ENCODE measurements at places on chromosomes 4 and X.

GRCh38 chr4:39792529-39792928 is 94.6 kb downstream of the UBE2K start:
- no peak for DNase-seq

GRCh38 chrX:13153796-13154195 is 109.4 kb upstream of the FAM9C start:
- no peak for DNase-seq

- DNase-seq, result no peak
Observed at GRCh38 chr4:168200685-168201084, 108.3 kb downstream of the ANXA10 start.

DNA sequence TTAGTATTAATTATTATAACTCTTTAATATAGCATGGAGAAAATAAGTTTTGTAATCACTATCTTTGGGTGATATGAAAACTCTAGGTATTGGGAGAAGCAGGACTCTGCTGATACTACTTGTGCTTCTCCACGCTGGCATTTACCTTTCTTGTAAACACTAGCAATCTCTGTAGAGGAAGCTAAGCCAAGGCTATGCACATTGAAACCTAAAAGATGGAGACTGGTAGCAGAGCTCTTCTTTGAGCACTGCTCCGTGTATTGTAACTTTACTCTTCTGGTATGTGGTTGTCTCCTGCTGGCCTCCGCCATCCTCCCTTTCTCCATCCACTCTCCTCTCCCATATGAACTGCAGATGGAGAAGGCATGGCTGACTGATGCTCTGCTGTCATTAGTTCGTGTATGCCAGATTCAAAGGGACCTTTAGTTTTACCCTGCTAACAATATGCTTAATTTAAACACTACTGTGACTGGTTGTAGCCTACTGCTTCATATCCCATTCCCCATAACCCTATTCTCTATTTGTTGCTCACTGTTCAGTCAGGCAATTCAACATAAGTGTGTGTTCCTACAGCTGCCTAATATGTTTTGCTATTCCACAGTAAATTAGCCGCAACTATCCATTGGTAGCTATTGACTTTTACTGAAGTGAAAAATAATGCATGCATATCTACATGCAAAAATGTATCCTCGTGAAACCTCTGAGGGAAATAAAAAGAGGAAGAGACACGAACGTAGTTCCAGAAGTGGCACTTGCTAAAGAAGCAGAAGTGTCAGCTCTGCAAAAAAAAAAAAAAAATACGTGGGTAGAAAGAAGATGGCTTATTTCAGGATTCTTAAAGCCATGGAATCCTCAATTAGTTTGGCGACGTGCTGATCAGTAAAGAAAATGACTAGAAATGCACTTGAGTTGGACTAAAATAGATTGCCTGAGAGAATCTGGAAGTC is 55.6 kb upstream of the CCSER1 start:
- no peak for DNase-seq

DNA sequence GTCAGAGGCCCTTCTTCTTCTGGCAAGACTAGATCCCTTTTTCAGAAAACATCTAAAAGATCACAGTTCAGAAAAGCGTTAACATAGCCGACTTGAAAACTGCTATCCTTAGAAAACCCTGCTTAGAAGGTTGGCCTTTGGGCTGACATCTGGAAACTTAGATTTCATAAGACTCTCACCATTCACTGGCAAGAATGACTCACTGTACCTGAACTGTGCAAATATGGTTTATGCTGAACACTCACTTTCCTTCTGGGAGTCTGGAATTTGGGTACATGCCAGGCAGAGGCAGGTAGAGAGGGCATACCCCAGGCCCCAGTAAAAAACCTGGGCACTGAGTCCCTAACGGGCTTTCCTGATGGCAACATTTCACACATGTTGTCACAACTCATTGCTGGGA is 88.8 kb upstream of the GPC3 start:
- no peak for DNase-seq

GRCh38 chrX:17932781-17933180 is 71.7 kb upstream of the RAI2 start:
- DNase-seq, result no peak

- no peak for DNase-seq
Observed at GRCh38 chr4:109389369-109390114, 44.1 kb upstream of the SEC24B start.

DNA sequence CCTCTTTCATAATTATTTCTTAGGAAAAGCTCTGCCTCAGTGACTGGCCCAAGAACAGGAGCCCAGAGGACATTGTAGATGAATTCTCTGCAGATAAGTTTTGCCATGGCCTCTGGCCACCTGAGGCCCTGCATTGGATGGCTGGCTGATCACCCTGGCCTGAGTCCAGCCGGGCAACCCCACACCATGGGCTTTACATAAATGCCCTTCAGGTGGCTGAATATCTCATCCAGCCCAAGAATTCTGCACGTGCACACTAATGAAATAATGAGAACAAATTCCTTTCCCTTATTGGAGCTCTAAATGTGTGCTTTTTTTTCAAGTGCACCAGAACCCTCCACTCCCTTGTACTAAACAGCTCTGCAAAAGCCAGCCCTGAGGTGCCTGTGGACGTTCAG is 65.7 kb downstream of the IRF2 start:
- no peak for DNase-seq

DNA sequence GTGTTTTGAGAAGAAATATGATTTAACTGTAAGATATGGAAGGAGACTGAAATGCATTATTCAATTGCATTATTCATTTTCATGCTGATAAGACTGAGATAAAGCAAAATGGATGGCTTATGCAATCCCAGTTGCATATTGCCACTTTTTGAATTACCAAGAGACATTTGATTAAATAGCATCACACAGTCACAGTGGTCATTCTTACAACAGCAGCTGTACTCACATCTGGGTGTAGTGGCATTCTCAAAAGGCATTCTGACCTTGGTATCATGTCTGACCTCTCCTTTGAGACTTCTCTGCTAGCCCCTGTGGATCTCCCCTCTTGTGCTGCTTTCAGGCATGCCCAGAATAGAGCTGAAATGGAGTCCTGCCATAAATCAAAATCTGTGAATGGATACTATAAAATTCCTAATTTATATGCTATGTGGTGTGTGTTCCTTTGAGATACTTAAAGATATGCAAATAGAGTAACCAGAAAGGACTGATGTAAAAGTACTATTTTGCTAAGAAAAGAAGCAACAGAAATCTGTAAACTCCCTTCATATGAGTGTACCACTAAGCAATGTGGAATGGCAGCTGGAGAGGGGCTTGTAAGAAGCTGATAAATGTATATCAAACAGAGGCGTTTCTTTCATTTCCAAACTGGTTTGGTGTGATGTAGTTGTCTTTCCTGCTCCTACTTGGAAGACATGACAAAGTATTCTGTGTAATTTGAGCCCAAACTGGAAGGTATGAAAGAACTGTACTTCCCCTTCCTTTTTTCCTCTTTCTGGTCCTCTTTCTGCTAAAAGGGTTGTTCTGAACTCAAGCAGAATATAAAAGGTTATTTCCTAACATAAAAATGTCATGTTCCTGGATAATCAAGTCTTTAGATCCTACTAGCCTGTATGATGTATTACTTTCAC is 25.4 kb upstream of the METAP1 start:
- no peak for DNase-seq

- no peak for DNase-seq
Observed at GRCh38 chr4:74324262-74324661, 16.0 kb downstream of the EPGN start.

DNA sequence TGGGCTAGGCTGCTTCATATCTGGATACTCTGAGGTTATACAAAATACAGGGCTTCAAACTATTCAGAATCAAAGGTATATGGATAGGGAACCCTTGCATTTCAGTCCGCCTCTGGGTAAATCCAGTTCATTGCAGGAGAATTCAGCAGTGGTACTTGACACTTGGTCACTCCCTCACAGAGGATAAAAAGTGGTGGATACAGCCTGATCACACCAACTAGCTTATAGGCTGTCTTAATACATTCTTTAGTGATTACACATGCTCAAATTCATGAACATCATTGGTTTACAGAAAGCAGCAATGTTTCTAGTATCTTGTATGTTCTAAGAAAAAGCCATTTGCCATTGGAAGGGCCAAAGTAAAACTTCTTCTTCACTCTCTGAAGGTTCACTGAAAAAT is 104.8 kb upstream of the PDE5A start:
- no peak for DNase-seq

- peak; percentile 31 for DNase-seq
Observed at GRCh38 chr4:3043282-3044020, 30.9 kb downstream of the HTT-AS start.

DNA sequence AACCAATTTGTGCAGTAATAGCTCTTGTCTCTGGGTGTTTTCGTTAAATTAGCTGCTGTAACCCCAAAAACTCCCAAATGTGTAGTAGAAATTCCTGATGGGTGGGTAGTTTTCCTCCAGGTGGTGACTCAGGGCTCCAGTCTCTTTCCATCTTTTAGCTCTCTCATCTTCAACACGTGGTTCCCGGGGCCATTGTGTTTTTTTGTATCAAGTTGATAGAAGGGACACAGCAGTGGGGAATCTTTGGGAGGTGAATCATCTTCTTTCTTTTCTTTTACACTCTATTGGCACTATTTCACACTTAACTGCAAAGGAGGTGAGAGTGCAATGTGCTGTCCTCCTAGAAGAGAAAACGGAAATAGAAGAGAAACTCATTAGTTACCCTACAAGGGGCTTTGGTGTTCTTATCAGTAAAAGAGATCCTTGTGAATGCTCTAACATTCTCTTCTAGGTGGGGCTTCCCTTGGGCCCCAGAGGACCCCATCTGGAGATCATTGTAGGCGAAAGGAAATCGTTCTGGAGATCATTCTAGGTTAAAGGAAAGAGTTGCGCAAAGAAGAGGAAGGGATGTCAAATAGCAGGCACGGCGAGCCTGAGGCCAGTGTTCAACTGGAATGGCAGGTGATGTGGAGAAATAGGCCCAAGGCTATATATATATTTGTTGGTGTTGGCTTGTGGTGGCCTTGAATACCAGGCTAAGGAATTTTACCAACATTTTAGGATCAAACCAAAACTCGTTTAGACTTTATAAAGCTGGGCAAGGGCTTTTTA is 68.2 kb upstream of the ACSL1 start:
- DNase-seq, result no peak

DNA sequence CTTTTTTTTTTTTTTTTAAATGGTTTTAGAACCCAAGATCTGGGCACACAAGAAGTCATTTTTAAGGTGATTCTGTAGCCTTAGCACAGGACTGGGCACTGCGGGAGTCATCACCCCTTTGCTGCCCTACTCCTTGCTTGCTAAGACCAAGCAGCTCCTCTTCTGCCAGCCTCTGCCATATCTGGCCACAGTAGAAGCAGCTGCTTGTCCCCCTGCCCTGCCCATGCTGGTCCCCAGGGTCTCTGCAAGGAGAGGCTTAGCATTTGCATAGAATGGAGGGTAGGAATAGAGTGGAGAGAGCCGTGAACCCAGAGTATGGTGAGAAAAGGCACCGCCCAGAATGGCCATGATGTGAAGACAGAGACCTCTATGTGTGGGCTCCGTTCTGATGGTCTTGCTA is 109.3 kb downstream of the ADRA2C start:
- no peak for DNase-seq

- no peak for DNase-seq
Observed at GRCh38 chr4:99763635-99764101, 53.0 kb upstream of the DAPP1 start.

DNA sequence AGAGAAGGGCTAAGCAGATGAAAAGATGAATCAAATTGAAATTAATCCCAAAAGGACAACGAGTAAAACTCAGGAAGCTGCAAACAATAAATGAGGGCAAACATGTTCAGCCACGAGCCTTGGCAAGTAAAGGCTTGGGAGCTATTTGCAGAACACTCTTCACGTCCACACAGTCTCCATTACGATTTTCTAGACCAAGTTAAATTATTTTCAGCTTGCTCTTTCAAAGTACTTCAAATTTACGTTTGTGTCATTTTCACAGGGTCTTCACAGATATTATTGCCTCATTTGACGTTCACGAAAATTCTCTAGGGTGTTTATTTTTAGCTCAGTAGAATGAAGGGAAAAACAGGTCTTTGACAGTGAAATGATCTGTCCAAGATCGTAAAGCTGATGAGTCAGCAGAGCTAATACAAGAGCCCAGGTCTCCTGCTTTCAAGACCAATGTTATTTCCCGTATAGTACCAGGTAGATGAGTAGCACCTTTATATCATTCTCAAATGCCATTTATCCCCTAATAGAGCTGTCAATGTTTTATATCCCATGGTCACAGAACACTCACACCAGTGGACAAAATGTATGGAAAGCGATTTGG is 20.9 kb downstream of the KLB start:
- DNase-seq, result no peak
